ENCODE measurements at places on chromosomes 16 and 17.

- no peak for DNase-seq
Observed at GRCh38 chr16:57991551-57992059, 8.9 kb downstream of the ZNF319 start.

- DNase-seq, result peak; percentile 97
Observed at GRCh38 chr17:29389982-29390850, at the start of gene TAOK1. TSS of gene TAOK1 (plus strand) at chr17:29390363. CDS start at chr17:29451549, 61,186 bp downstream.

- DNase-seq, result no peak
Observed at GRCh38 chr16:79124016-79124756, 476.4 kb downstream of the MAF start.

DNA sequence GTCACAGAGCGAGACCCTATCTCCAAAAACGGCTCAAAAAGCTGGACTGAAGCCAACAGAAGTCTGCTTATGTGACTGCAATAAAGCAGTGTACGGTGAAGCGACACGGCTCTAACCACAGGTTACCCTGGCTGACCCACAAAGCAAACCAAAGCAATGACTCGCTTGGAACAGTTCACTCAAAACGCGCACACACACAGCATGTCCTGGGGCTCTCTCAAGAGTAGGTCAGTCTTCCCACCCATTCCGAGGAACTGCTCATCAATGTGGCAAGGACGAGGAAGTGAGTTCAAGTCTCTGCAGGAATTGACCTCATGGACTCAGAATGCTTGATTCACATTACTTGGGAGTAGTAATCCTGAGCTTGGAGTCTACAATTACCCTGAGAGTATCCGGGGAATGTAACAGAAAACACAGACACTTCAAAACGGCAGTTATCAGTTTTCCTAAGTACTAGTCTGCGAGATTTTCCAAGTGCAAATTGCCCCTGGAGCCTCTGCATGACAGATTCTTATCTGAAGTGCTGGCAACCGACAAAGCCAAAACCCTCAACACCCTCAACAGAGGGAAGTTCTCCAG lies 25.4 kb downstream of the PELP1 start:
- no peak for DNase-seq

DNA sequence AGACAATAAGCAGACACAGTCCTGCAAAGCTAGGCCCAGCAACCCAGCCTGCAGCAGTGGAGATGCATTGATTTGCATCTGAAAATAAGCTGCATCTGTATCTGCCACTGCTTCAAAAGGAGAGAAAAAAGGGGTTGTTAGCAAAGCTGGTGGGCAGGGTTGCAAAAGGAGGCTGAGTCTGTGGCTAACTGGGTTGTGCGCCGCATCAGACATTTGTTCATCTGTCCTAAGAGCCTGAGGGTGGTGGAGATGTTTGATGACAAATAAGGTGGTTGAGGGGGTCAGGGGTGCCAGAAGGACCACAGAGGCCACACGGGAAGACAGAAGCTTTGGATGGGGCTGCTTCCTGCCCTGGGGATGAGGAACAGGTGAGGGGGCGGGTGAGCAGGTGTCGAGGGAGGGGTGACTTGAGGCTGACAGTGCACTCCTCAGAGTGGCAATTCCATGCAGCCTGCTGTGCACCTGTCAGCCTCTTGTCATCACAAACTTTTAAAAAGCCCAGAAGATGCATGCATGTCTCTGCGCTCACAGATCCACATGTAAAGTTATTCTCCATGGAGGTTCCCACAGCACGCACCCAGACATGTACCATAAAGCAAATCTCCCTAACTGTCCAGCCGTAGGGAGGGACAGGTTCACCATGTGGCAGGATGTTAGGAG lies 35.4 kb downstream of the WSB1 start:
- no peak for DNase-seq

- no peak for DNase-seq
Observed at GRCh38 chr17:63833741-63834373, 6.4 kb upstream of the FTSJ3 start.

DNA sequence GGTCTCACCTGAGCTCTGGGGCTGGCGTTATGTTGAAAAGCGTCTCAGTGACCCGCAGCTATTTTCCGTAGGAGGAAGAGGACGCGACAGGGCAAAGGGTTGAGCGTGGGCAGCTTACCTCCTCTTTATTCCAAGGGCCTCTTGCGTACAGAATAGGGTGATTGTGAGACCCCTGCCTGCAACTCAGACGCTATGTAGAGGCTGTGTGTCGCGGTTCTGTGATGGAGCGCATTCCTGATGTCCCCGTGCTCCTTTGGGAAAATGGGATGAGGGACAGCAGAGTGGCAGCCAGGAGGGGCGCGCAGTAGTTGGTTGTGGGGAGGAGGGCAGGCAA lies 531 bp upstream of the CDH8 start:
- DNase-seq, result no peak

- DNase-seq, result no peak
Observed at GRCh38 chr17:68433911-68434508, 23.3 kb downstream of the WIPI1 start.

DNA sequence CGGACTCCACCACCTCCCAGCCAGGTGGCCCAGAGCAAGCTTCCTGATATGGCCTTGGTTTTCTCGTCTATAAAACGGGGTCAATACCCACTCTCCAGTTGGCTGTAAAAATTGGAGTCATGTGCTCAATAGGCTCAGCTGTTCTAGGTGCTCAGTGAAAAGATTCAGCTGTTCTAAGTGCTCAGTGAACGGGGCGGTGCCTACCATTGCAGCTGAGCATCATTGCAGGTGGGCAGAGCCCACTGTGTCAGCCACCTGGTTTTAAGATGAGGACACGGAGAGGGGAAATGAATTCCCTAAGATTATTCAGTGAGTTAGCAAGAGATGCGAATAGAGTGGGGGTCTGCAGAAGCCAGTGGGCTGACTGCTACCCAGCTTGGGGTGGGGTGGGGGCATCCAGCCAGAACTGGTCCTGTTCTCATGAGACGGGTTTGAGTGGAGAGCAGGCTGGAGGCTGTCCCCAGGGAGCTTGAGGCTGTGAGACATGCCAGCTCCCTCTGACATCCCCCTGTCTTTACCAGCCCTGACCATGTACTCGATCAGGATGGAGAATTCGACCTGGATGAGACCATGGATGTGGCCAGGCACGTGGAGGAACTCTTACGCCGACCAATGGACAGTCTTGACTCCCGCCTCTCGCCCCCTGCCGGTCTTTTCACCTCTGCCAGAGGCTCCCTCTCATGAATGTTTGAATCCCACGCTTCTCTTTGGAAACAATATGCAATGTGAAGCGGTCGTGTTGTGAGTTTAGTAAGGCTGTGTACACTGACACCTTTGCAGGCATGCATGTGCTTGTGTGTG lies 21.9 kb downstream of the STAT5A start:
- no peak for DNase-seq

GRCh38 chr16:22635357-22635761 lies 124.7 kb downstream of the NPIPB5 start:
- DNase-seq, result no peak

DNA sequence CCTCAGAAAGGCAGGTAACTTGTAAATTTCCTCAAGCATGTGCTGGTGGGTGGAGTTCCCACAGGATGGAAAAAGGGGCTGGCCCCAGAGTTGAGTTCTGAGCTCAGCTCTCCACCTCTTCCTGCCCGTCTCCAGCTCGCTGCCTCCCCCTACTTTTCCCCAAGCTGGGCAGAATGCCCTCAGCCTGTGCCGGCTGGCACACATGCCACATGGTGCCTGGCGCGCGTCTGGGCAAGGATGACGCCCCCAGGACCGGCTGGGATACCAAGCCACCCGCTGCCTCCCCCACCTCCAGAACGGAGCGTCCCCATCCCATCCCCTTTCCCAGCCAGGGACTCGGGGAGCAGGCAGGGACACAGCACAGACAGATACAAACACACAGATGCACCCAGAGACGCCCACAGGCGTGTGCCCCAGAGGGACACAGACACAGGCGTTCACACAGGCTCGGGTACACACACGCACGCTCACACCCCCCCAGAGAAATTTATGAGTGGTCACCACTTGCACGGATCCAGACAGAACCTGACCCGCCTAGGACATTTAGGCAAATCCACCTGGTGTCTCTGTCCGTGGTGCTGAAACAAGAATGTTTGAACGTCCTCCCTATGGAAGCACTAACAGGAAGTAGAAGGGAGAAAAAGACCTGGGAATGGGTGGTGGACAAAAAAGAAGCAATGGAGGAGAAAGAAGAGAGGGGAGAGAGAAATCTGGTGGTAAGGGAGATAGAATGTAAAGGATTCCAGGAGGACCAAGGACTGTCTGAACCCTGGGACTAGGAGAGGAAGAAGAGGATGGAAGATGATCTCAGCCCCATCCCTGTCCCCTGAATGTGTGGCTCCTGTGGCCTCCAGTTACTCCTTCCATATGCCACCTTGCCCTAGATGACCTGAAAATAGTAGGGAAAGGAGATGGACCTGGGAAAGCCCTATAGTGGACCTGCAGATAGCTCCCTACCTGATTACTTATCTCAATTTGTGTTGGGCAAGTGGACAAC lies 15.5 kb downstream of the NEUROD2 start:
- peak; percentile 62 for DNase-seq

GRCh38 chr17:75771334-75772281 lies 6.6 kb upstream of the GALK1 start:
- no peak for DNase-seq

GRCh38 chr17:47862621-47863440 lies 11.9 kb upstream of the SP6 start:
- DNase-seq, result no peak

DNA sequence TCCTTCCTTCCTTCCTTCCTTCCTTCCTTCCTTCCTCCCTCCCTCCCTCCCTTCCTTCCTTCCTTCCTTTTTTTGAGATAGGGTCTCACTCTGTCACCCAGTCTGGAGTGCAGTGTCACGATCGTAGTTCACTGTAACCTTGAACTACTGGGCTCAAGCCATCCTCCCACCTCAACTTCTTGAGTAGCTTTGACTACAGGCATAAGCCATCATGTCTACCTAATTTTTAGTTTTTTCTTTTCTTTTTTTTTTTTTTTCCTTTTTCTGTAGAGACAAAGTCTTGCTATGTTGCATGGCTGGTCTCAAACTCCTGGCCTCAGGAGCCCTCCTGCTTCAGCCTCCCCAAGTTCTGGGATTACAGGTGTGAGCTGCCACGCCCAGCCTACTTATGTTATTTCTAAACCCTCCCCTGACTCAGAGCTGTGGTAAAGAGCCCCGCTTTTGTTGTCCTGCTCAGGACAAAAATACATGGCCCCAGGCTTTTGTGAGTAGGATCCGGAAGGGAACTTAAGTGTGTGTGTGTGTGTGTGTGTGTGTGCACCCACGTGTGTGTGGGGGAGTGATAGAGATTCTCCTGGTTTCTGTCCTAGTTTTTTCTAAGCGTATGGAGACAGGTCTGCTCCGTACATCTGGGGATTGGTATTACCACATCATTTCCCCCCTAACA lies 67.1 kb downstream of the PRKCB start:
- no peak for DNase-seq

GRCh38 chr17:45852535-45853297 lies 8.0 kb downstream of the SPPL2C start:
- DNase-seq, result peak; percentile 73

DNA sequence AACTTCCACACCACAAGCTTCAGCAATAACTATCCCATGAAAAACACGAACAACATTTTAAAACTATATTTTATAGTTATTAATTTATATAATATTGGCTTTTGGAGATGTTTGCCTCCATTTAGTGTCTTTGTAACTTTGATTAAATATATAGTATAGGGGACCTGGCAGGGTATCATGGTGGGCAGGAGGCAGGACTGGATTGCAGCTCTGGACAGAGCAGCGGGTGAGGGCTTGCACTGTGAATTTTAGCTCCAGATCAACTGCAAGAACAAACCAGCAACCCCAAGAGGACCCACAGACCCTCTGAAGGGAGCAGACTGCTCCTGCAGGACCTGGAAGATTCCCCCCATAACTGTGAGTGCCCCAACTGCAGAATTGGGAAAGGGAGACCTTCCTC lies 777.9 kb downstream of the KCNJ2 start:
- no peak for DNase-seq

DNA sequence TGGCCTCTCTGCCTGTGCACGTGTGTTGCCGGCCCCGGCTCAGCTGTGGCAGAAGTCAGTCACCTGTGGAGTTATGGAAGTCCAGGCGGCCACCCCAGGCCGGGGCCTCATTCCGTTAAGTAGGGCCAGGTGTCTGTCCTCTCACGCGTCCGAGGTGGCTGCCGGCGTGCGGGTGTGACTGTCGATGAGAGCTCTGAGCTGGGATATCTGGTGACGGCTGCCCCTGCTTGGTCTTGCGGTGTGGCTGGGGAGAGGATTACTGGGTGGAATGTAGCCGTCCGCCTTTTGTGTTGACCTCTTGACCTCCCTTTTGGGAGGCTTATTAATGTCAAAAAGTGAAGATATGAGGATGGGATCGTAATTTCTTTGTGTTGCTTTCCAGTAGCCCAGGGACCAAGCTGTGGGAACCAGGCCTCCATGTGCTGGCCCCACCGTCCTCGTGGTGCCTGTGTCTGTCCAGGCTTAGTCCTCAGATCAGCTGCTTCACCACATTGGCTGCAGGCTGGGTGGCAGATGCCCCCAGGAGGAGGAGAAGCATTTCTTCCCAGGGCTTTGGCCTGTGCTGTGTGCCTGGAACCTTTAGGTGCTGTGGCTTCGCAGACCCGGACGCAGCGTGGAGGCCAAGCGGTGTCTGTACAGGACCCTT lies 23.0 kb upstream of the ZNF750 start:
- no peak for DNase-seq

DNA sequence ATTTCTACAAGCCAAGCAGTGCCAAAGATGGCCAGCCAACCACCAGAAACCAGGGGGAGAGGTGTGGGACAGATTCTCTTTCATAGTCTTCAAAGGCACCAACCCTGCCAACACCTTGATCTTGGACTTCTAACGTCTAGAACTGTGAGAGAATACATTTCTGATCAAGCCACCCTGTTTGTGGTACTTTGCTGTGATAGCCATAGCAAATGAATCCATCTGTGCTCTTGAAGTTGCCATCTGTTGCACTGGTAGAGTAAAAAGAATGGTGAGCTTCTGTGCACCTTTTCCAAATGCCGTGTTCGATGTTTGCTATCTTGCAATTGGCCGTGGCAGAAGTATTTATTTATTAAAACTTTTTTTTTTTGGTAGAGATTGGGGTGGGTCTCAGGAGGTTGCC lies 16.7 kb upstream of the ADGRG1 start:
- DNase-seq, result no peak

- DNase-seq, result no peak
Observed at GRCh38 chr17:6422654-6423241, 12.2 kb downstream of the AIPL1 start.

DNA sequence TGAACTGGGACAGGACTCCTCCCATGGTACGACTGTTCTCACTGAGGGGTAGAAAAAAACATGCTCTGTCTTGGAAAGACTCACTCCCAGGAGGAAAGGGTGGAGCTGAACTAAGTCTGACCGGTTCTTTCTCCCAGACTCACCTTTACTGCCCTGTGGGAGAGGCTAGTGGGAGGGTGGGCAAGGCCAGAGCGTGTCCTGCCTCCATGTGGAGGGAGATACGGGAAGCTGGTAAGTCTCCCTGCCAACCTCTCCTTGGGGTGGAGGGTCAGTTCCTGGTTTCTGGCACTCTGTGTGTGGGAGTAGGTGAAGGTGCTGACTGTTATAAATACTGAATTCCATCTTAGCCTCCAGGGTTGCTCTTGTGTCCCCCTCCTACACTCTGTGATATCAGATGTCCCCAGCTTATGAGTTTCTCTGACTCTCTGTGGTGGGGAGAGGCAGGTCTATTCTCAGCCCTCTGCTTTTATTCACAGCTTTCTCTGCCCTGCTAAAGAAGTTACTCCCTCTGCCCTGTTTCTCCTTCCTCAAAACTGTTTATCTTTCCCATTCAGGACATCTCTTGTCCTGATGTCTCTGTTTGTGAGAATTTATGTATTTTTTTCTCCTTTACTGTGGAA lies 26.9 kb upstream of the FAM20A start:
- no peak for DNase-seq

Measured in GM20000 (cell line).